Daoy (cell line): ENCODE measurements at places on chromosomes 6 and 20. TPM values are rescaled to one million over a fixed set of nuclear protein-coding genes. Genes with fewer than 3 reads are reported as not detected.

The CYP39A1 gene
- 2.9 and 5.1 TPM in 2 replicates for total RNA-seq

The AVP gene
- not detected in 2 replicates for total RNA-seq

The PEX3 gene
- total RNA-seq = 25.2 and 26.7 TPM in 2 replicates

GRCh38 chr20:11086970-11087369 lies 413.2 kb upstream of the JAG1 start:
- no peak for DNase-seq

DNA sequence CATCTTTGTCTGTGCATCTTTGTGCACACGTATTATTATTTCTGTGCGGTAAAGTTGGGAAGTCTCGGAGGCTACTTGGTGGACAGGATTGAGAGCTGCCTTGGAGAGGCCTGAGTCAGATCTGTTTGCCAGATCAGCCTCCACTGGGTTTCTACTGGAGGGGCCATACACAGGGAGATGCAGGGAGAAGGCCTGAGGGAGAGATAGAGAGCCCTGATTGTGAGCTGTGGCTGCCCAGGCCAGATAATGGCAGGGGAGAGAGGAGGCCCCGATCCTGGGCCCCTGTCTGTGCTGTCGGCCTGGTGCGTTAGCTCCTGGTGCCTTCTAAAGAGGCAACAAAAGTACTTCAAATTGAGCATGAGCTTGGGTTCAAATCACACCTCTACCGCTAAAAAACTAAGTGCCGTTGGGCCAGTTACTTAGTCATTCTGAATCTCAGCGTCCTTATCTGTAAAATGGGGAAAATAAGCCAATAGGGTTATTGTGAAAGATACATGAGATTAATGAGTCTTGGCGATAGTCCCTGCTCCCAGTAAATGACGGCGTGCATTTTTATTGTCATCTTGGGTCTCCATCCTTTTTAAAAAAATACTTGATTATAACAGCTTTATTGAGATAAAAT lies 27.6 kb upstream of the ADA start:
- no peak for DNase-seq

DNA sequence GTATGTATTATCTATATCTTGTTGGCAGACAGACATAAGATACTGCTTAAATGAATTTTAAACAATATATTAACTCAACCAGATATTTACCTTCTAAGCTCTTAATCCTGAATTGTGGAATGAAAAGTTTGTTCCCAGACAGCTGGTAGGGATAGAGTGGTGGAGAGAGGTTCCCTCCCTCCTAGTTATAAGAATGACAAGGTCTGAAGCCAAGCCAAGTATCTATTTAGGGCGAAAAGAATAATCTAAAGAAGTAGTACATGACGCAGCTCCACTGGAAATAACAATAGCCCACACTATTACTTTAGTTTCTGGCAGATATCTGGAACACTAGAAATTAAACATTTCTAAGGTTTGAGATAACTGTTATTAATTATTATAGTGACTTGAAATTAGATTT lies 104.3 kb downstream of the AHI1 start:
- DNase-seq = no peak

DNA sequence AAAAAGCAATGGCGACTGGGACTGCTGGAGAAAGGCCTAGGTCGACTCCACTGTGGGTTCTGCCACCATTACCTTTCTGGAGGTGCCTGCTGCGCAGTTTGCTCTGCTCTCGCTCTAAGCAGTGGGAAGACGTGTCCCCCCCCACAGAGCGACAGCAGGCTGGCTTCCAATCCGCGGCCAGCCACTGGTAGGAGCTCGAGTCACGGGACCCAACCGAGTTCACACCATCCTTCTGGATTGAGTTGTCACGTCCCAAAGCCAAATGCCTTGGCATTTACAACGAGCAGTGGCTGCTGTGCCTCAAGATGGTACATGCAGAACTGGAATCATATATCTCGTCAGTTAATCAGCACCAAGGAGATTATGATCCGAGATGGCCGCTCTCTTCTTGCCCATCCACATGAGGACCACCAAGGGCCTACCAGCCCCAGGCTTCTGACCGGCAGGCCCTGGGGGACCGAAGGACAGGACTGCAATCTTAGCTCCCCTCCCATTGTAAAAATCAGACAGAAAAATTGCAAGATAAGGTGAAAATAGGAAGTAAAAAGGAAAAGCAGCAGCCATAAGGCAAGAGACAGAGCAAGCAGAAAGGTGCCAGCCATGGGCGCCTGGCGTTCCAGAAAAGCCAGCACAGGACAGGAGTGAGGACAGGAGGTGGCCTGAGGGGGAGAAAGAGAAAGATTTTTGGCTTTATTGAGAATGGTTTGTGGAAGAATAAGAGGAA lies 74.4 kb downstream of the TRAM2 start:
- DNase-seq = no peak

GRCh38 chr20:1396264-1396663 lies 3.4 kb upstream of the FKBP1A start:
- no peak for DNase-seq

DNA sequence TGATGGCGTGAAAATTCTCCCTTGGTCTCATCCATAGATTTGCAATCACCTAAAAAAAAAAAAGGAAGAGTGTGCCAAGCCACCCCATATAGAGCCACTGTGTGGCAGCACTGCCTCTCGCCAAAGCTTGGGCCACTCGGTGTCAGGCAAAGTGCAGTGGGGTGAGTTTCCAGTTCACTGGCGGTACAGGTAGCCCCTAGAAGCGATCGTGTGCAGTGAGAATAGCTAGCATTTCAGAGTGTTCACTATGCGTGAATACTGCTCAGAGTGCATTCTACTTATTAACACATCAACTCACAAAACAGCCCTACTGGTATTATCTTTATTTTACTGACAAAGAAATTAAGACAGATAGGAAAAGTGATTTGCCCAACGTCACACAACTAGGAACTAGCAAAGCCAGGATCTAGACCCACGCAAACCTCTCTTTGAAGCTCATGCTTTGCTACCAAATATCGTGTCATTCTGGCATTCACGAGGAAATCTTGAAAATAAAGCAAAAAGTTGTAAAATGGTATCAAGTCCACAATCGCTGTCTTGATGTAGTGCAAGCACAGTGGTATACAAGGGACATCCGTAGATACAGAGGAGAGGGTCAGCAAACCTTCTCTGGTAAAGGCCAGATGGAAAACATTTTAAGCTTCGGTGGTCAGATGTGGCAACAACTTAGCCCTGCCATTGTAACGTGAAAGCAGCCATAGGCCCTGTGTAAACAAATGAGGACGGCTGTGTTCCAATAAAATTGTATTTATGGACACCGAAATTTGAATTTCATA lies 10.4 kb upstream of the GCNT2 start:
- peak; percentile 83 for DNase-seq

- no peak for DNase-seq
These were observed 380.1 kb upstream of the SOX4 start for GRCh38 chr6:21213492-21213891.

DNA sequence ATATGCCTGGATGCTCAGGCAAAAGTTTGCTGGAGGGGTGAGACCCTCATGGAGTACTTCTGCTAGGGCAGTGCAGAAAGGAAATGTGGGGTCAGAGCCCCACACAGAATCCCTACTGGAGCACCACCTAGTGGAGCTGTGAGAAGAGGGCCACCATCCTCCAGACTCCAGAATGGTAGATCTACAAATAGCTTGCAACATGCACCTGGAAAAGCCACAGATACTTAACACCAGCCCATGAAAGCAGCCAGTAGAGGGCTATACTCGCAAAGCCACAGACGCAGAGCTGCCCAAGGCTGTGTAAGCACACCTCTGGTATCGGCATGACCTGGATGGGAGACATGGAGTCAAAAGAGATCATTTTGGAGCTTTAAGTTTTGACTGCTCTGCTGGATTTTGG lies 60.7 kb upstream of the GJE1 start:
- no peak for DNase-seq

GRCh38 chr20:47969426-47969825 lies 184.1 kb upstream of the SULF2 start:
- no peak for DNase-seq

- no peak for DNase-seq
These were observed 25.7 kb downstream of the ZNF334 start for GRCh38 chr20:46487628-46488027.

- DNase-seq = no peak
These were observed 92.6 kb downstream of the UTRN start for GRCh38 chr6:144377586-144378210.

DNA sequence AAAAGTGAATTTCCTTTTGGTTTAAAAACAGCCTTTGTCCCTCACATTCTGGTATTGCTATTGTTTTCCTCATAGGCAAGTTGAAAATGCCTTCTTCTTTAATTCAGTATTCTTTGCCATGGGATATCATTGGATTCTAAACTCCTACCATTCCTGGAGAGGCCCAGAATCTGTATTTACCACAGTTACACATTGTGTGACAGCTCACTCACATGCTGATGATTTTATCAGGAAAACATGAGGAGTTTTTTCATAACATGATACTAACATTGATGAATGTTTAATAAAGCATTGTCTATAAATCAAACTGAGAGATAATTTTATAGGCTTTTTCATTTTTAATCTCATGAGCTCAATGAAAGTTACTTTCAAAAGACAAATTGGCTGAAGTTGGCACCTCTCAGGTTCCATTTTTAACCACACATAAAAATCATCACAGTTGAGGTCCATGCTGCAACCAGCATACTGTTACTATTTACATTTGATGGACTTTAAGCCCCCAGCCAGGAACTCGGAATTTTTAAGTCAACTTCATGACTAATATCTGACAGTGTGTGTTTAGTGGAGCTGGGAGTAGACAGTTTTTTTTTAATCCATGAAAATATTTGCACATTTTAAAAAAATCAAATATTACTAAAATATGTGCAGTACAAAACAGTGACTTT lies 82.8 kb downstream of the FAM83B start:
- no peak for DNase-seq
